ENCODE measurements at places on chromosomes 12 and 14.

- DNase-seq = no peak
Measured at GRCh38 chr14:96192975-96193805, 11.4 kb upstream of the BDKRB2 start.

DNA sequence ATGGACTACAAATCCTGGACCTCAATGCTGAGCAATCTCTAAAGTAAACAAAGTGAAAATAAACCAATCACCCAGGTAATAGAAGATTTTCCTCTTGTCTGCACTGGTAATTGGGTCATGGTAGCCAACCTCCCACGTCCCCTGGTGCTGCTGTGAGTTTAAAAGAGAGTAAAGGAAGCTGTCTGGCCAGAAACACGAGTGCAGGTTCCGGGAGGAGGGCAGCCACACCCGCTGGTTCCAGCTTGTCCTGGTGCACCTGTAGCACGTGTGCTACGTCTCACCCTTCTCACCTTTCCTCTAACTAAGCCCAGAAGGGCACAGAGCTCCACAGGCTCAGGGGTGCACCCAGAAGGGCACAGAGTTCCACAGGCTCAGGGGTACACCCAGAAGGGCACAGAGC lies 5.4 kb downstream of the CRACR2A start:
- no peak for DNase-seq

DNA sequence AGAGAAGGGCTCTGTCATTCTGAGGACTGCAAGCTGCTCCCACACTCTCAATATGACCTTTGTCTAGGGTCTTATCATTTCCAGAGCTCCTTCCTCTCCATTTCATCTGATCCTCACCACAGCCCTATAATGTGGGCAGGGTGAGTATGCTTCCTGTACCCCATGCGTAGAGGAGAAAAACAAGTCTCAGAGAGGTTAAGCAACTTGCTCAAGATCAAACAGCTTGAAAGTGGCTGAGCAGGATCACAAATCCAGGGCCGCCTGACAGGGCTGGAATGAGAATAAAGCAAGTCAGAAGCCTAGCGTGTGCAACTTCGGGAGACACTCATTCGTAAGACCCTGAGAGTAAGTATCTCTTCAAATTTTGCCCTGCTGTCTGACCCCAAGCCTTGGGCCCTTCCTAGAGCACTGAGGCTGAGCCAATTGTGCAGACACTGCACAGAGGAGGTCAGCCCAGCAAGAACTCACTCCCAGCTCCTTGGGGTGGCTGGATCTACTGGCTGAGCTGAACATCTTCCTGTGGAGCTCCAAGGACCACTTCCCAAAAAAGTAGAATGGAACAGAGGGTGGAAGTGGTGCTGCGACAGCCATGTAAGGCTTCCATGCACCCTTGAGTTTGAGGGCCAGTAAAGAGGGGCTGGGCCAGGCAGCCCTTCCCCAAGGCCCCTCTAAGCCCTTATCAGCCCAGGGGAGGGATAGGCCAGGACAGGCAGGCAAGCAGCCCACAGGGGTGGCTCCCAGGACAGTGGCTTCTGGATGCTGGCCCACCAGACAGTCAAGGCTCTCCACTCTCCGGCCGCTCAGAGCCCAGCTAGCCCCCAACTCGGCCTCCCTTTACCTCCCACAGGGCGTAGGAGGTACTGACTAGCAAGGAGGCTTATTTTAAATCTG lies 10.5 kb downstream of the ZFP36L1 start:
- DNase-seq = peak; percentile 6

DNA sequence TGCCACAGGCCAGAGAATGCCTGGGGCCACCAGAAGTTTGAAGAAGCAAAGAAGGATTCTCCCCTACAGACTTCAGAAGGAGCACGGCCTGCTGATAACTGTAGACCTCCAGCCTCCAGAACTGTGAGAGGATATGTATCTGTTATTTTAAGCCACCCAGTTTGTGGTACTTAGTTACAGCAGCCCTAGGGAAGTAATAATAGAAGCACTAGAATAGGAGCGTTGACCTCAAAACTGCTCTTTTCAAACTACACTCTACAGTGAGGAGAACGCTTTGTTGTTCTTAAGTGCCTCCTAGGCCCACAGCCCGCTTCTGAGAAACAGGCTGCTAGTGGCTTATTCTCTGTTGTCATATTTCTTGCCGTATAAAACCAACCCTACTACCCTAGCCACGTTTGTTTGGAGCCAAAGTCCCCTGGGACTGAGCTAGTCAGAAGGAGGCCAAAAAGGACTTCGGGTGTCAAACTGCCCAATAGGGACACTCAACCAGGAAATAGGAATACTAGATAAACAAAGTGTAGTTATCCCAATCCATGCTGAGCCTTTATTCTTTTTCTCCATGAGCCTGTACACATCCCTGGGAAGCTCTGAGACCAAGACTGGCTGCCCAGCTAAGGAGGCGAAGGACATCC lies 38.5 kb upstream of the FRS2 start:
- DNase-seq = no peak

DNA sequence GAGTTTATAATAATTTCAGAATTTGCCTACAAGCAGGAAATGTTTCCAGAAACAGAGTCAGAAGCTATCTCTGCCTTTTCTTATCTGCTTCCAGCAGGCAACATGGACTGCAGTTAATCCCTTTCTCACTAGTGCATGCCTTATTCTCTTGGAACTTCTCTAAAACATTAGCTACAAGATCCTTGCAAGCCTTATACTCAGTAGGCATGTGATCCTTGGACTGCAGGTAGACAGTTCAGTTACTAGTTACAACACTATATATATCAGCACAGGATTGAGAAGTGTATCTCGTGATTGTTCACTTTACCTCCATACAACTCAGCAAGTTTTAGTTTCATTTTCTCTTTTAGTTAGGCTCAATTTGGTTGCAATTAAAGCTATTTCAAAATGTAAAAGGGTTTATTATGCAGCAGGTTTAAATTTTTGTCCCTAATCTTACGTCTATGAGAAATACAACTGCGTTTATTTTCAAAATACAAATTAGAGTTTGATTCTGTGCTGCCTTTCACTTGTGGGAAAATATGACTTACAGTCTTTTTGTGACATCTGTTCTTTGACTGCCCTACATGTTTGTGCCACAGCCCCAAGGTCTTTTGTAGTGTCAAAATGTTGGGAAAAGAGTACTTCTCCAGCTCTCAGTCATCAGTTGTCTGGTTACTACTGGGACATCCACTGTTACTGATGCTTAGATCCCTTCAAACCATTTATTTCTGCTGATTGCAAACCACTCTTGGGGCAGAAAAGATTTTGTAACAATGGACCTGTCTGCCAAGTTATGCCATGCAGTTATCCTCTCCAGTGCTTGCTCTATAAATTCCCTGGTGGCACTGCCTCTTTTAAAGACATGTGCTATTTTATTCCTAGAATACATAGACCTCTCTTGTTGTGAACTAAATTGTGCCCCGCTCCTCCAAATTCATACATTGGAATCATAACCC lies 709.0 kb upstream of the FOXG1 start:
- DNase-seq = no peak

GRCh38 chr14:24897793-24898192 lies 152.2 kb downstream of the STXBP6 start:
- no peak for DNase-seq

- DNase-seq = no peak
Measured at GRCh38 chr14:100142073-100143040, 17.1 kb downstream of the DEGS2 start.

- DNase-seq = no peak
Measured at GRCh38 chr12:52149182-52149641, 42.6 kb downstream of the KRT80 start.

GRCh38 chr12:57460468-57460784 lies 841 bp downstream of the GLI1 start:
- DNase-seq = peak; percentile 33

DNA sequence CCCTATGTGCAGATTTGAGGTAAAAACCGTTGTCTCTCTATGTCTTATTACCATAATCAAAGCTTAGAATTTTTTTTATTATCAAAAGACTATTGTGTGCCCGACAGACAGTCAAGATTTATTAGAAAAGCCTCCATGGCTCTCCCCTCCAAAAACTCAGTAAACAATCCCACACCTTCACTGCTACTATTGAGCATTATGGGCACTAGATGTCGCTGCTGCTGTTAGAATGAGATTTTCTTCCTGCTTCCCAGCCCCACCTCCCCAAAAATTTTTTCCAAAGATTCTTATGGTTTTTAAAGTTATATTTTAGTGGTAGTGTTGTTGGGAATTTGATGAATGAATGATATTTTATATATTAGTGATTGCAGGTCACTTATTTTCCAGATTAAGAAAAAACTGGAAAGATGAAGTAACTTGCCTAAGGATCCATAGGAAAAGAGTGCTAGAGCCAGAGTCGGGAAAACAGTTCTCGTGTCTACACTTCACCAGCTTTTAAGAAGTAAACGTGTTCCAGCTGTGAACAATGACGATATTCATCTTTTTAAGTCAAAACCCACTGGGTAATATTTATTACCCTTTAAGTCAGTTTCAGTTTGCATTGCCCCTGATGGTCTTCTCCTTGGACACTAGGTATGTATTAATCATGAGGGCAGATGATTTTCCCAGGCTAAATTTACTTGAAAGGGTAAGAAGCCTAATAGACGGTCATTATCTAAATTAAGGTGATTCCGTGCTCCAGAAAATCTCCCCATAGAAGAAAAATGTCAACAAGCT lies 12.2 kb upstream of the FOXG1 start:
- no peak for DNase-seq

GRCh38 chr14:71140157-71140556 lies 232.9 kb downstream of the PCNX1 start:
- DNase-seq = no peak

DNA sequence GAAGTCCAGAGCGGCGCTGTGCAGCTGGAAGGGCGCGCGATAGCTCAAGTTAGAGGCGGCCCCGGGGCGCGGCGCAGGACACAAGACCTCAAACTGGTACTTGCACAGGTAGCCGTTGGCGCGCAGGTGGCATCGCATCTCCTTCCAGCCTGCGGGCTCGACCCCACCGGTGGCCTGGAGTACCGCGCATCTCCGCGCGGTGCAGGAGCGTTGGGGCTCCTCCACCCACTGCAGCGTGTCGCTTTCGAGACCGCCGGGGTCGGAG lies 553 bp downstream of the CLEC14A start:
- DNase-seq = peak; percentile 52

GRCh38 chr12:14995583-14996425 lies 23.0 kb downstream of the PDE6H start:
- DNase-seq = no peak

DNA sequence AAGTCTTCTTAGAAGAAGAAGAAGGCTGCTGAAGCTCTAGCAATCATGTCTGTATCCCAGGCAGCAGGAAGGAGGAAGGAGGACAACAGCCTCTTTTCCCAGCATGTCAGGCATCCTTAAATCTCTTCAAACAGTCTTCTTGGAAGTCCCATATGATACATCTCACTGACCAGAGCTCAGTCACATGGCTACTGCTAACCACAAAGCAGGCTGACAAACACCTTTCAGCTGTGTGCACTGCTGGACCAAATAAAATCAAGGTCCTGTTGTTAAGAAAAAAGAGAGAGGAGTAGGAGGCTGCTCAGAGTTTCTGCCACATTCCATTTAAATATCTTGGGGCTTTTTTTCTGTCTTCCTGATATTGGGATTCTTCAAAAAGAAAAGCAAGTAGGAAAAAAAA lies 203.4 kb upstream of the PELI2 start:
- no peak for DNase-seq

DNA sequence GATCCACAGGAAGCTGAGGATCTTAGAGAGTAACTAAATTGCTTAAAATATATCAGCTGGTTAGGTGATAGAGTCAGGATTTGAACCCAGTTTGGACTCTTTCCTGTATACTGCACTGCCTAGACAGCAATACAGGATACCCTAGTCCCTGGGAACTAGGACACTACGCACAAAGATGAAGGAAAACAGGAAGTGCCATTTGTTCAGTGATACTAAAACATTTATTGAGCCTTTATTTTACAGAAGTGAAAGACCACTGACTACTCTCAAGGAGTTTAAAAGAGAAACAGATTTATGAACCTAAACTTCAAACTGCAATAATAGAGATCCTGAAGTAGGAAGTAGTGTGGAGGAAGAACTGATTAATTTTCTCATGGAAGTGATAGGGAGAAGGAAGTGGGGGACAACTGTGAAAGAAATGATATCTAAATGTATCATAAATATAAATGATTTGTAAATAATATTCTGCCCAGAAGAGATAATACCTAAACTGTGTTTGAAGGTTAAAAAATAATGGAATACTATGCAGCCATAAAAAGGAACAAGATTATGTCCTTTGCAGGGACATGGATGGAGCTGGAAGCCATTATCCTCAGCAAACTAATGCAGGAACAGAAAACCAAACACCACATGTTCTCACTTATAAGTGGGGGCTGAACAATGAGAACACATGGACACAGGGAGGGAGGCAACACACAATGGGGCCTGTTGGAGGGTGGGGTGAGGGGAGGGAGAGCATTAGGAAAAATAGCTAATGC lies 18.2 kb downstream of the MSRB3 start:
- no peak for DNase-seq

DNA sequence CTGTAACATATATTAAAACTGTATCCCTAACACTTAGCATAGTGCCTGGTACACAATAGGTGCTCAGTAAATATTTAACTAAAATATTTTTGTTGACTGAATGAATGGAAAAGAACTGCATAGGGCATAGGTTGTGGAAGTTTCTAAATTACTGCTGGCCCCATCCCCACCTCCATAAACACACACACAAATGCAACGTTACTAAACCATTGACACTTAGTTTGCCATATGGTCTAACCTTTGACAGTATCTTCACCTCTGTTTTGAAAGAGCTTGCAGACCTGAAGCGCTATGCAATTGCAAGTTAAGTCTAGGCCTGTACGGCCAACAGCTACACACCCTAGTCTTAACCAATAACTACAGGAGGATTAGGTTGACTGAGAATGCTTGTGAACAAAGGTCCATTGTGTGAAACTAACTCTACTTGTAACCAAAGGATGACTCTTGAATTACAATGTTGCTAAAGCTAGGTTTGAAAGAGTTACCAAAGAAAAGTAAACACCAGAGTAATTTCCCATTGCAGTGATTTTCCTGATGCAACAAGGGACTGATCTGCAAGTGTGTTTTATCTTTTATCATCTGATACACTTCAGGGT lies 924 bp upstream of the MANSC1 start:
- DNase-seq = no peak

DNA sequence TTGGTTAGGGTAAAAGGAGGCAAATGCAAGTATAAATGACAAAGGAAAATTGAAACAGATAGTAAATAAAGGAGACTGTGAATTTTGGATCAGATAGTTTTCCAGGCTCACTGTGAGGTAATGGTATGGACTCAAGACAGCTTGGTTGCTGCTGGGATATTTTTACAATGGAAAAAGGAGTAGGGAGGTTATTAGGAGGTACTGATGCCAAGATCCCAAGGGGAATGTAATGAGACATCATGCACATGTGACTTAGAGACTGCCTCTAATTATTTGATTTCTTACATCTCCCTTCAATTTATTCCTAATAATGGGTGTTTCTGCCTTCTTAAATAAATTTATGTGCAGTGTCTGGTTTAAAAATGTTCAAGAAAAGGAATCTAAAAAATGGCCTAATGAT lies 56.9 kb downstream of the TAOK3 start:
- DNase-seq = no peak

All from glutamatergic neuron (in vitro differentiated cells).